AG20443 (cell line): ENCODE measurements at places on chromosomes 2 and 18.

GRCh38 chr18:45662468-45662867 is 47.2 kb downstream of the SLC14A2 start:
- peak; percentile 48 for DNase-seq

GRCh38 chr2:207341804-207342203 is 176.1 kb upstream of the KLF7 start:
- DNase-seq: no peak

- DNase-seq: no peak
These were observed 97.7 kb upstream of the TFCP2L1 start for GRCh38 chr2:121382744-121383143.

DNA sequence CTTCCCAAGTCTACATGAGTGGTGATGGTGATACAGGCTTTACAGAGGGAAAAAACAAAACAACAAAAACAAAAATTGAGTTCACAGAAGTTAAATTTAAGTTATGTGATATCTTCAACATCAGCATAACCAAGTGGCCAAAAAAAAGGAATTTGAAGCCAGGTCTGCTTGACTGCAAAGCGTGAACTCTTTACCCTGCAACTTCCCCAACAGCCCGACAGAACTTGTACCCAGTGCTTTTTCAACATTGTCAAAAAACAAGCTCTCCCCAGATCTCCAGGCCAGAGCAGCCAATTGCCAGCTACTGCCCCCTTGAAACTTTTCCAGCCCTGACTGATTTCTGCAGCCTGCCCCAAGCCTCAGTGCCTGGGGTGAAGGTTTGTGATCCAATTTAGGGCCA is 76.7 kb downstream of the RNF144A start:
- no peak for DNase-seq

- DNase-seq: peak; percentile 95
These were observed 88.2 kb downstream of the PLB1 start for GRCh38 chr2:28583899-28584553.
